Stimulated activated memory B cell treated with anti-CD40 and anti-IgM and Interleukin-4, amounts not matched to agents 10 μg/mL and 1 μg/mL and 100 μg/mL, for 72 hours (primary cell): ENCODE measurements at places on chromosomes 2 and 18.

DNA sequence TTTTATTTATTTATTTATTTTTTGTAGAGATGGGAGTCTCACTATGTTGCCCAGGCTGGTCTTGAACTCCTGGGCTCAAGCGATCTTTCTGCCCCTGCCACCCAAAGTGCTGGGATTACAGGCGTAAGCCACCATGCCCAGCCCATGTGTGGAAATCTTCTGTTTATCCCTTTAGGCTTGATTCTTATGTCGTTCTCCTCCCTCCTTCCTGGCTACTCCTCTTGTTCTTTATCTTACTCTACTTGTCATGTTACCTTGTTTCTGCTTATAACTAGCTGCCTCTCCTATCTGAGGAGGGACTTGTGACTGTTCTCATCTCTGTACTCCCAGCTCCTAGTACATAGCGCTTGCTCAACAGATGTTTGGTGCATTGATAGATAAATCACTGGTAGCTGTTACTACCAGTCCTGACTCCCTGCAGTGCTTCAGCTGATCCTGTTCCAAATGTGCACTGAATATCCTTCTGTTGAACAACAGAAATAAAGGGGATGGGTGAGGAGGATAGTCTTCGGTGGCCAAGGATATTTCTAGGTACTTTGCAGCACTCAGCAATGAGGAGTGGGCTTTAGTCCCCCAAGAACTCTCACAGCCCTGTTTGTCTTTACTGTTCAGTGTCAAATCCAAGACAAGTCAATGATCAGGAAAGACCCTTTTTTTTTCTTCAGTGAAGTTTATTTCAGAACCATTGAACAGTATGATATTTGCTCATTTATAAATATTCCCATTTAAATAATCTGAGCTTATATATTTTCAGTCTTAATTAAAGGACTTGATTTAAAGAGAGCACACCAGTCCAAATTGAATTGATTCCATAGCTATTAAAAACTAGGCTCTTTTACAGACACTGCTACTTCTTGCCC is 7.2 kb downstream of the IL1B start:
- no peak for ATAC-seq

DNA sequence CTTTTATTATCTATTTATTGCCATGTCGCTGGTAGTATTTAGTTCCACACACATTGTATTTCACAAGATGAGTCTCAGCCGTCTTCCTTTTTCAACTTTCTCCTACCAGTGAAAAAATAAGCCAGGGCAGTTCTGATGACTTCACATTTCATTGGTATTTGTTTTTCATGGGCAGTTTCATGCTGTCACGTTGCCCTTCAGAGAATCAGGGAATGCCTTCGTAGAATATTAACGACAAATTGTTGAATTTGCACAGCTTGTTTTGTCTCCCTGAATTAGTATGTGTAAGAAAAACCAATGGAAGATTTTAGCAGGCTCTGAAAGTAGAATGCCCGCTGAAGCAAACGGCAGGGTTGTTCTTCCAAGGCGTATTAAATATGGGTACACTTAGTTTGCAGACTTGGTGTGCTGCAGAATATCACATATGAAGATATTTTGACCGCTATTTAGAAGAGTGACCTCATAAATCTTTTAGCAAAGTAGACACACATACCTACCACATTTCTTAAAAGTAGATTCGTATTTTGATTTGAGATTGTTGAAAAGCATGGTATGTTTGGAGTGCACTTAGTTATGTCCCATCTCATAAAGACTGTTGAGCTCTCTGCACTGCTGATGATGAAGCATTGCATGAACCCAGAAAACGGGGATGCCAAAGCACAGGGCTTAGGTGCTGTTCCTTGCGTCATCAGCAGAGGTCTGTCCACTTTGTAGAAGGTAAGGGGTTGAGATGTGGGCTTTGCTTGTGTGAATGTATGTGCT is 2.9 kb downstream of the NEDD4L start:
- no peak for ATAC-seq

DNA sequence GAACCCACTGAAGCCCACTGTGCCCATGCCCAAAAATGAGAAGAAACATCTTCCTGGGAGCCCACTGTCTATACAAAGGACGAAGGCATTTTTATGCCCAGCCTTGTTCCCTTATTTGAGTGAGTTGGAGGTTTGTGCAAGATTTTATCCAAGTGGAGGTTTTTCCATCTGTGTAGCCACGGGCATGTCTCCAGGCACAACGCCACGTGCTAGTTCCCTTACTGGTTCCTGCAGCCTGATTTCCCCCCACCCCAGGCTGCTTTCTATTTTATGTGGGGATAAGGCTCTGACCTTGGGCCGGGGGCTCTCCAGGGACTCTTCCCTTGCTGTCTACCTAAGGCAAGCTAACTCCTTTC is 22.2 kb upstream of the TXNL4A start:
- ATAC-seq = no peak

DNA sequence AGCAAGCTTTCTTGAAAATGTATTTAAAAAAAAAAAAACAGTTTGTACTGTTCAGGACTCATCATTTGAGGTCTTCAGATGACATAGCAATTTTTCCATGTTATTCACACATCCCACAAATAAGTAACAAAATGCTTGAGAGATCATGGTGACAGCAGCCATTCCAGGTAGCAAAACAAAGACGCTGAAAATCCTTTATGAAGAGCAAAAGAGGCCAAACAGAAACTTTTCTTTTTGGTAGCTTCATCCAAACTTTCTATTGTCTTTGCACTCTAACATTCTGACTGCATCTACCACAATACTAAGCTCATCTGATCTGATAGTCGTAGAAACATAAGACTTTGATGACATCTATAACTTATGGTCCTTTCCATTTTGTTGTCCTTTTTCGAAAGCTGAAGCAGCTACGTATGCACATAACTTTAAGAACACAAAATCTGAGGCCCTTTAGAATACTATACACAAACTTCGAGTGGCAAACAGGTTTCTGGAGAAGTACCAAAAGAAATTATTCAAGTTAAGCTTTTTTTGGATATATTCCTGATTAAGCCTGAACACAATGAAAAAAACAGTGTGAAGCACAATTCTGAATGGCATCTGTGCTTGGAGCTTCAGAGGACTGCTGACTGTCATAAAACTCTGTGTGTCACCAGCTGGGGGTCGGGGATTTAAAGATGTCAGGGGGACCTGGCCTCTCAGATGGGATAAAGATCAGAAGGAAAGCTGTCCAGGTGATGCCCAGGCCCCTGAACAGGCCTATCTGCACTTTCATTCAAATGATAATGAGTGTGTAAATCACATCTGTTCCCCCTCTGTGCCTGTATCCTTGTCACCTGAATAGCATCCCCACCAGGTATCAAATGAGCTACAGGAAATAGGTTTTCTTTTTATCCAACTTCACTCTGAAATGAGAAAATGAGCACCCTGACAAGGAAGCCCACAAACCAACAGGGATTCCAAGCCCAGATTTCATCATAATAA is 75.8 kb downstream of the ZEB2 start:
- no peak for ATAC-seq

- no peak for ATAC-seq
Measured at GRCh38 chr2:116141891-116142474, 1672.5 kb upstream of the DDX18 start.

- ATAC-seq = no peak
Measured at GRCh38 chr2:1837022-1837421, 92.7 kb upstream of the PXDN start.

GRCh38 chr2:89811295-89811694 is 1119.8 kb downstream of the RPIA start:
- ATAC-seq = no peak

GRCh38 chr18:11960743-11961380 is 20.4 kb upstream of the IMPA2 start:
- no peak for ATAC-seq

DNA sequence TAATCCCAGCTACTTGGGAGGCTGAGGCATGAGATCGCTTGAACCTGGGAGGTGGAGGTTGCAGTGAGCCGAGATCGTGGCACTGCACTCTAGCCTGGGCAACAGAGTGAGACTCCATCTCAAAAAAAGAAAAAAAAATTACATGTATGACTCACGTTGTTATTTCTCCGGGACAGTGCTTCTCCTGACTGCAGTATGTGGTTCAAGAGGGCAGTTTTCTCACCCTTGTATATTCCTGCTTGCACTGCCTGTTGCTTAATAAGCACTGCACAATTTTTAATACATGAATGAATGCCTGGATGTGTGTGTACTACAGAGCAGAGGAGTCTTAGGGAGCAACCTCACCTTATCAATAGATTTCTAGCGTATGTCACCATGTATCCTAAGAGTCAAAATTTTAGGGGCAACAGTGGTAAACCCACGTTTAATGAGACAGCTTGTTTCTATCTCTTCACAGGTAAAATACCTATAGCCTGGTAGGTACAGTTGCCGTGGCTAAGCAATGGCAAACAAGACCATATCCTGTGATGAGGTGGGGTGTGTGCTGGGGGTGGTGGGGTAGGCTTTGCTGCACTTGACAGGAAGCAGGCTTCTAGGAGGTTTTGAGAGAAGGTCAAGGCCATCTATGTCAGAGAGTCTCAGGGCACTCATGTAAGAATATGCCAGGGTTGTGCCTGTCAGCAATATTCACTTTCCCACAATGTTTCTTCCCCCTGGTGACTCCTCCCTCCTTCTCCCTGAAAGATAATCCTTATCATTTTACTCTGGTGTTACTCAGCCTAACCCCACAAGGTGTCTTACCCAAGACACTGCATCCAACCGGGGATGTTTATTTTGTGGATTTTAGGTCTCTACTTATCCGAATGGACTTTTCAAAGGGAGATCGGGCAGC is 36.9 kb upstream of the MEX3C start:
- ATAC-seq = peak; percentile 42

- no peak for ATAC-seq
Measured at GRCh38 chr2:107197594-107198294, 311.8 kb upstream of the ST6GAL2 start.

- ATAC-seq = peak; percentile 55
Measured at GRCh38 chr2:45984896-45985473, 312.2 kb upstream of the EPAS1 start.

DNA sequence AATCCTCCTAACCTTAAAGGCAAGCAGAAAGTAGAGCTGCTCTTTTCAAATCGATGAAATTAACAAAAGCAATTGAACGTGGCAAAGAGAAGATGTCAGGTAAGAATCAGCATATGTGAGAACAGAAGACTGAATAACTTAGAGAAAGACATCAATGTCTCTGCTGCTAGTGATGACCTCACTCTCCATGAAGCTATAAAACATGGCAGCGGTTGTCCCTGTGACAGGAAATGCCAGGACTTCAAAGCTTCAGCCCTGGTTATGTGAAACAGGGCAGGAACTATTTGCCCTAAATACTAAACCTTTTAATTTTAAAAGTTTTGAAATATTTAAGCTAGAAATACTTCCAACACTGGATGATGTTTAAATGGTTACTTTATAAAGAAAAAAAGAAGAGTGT is 383.7 kb downstream of the XIRP2 start:
- no peak for ATAC-seq

DNA sequence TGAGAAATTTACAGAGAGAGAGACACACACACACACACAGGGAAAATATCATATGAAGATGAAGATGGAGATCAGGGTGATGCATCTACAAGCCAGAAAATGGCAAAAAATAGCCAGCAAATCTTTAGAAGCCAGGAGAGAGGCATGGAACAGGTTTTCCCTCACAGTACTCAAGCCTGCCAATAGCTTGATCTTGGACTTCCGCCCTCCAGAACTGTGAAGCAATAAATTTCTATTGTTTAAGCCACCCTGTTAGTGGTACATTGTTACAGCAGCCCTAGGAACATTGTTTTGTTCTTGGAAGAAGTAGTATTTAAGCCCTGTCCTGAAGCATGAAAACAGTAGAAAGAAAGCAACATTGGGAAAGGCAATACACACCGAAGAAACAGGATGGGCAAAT is 292.0 kb upstream of the LRP1B start:
- ATAC-seq = no peak

GRCh38 chr2:199973703-199974102 is 18.3 kb downstream of the MAIP1 start:
- no peak for ATAC-seq

GRCh38 chr2:12694990-12695774 is 21.6 kb upstream of the TRIB2 start:
- no peak for ATAC-seq

DNA sequence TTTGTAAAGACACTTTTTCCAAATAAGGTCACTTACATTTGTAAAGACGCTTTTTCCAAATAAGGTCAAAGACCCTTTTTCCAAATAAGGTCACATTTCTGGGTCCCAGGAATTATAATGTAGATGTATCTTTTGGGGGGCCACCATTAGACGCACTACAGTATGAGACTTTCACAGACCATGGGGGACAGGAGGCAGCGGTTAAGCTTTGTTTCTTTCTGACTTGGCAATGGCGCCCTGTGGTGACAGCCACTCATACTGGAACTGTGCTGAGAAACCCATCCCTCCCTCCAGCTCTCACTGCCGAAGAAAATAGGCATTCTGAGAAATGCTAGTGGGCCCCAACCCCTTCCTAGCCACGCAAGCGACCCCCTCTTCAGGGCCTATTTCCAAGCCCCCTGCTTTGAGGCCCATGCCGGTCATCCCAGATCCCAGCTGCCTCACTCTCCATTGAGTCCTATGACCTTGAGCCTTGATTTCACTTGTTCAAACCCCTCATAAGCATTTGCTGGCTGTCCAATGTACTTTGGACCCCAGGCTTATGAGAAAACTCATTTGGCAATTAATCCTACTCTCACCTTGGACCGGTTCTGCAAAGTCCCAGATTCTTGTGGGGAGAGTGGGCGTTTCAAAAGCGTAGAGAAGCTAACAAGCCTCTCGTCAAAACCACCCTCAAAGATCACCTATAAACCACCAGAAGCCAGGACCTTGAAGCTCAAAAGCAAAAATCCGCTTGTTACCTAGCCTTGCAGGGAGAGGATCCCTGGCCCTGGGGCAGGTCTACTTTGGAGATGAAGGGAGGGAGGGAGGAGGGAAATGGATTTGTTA is 11.3 kb upstream of the SPATA3 start:
- peak; percentile 89 for ATAC-seq

GRCh38 chr2:96148410-96149217 is 3.4 kb upstream of the DUSP2 start:
- peak; percentile 74 for ATAC-seq

DNA sequence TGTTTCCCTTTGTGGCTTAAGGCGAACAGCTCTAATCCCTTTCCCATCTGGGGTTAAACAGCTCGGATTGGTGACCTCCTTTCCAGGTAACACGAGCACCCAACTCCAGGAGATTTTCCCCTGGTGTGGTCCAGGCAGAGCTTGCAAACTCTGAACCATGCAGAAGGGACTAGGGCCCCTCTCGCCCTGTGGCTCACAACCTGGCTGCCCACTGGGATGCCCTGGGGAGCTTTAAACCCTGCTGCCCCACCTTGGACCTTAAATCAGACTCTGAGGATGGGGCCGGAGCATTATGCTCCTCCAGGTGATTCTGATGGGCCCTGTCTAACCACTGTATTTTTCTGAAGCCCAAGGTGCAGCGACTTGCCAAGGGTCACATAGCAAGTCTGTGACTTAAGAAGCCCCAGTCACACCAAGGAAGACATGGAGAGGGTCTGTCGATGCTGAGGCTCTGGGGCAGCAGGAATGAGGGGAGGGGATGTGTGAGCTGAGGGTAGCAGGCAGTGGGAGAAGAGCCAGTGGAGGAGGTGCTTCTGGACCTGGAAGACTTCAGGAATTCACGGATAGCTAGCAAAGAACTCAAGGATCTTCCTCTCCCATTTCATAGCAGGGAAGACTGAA is 5.9 kb downstream of the ARID5A start:
- ATAC-seq = no peak

GRCh38 chr2:35104309-35104708 is 1251.3 kb upstream of the CRIM1 start:
- no peak for ATAC-seq
